ENCODE measurements at places on chromosomes 6 and 20. TPM values are rescaled to one million over a fixed set of nuclear protein-coding genes. Genes with fewer than 3 reads are reported as not detected.

The CCR6 gene
- not detected for total RNA-seq

The NUP43 gene
- 53.0 TPM for total RNA-seq

The C6orf118 gene
- total RNA-seq, result not detected

The BPIFB4 gene
- total RNA-seq, result not detected

The OPRL1 gene
- total RNA-seq, result 0.88 TPM

The RIPOR2 gene
- total RNA-seq, result 0.22 TPM

The HCK gene
- total RNA-seq, result not detected

The NEURL2 gene
- 11.8 TPM for total RNA-seq

The SLC22A2 gene
- not detected for total RNA-seq

The TGM3 gene
- not detected for total RNA-seq

The HLA-DOA gene
- not detected for total RNA-seq

The SIRPD gene
- not detected for total RNA-seq

Data from placental pericyte (primary cell).